Stimulated activated CD8-positive, alpha-beta memory T cell treated with anti-CD3 and anti-CD28 coated beads, Interleukin-4, amount 100 ng/mL, for 24 hours (primary cell): ENCODE measurements at places on chromosomes 1 and 21.

DNA sequence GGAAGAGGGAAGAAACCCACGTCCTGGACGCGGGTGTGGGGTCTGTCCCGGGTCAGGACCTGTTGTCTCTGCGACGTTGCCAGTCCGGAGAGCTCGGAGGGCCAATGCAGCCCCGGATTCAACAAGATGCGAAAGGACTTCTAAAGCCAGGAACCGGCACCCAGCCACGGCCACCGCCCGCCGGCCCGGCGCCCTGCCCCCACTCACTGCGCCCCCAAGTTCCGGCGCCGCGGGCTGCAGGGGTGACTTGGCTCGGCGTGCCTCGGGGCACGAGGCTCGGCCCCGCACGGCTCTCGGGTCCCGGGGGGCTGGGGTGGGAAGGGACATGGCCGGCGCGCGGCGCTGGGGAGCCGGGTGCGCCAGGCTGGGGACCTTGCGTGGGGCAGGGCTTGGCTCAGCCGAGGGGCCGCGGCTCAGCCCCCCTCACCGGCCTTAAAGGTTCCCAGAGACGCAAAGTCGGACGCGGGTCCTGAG, 51.8 kb upstream of the H6PD start:
- no peak for DNase-seq

- DNase-seq = no peak
Measured at GRCh38 chr1:101137144-101138126, 99.4 kb upstream of the S1PR1 start.

DNA sequence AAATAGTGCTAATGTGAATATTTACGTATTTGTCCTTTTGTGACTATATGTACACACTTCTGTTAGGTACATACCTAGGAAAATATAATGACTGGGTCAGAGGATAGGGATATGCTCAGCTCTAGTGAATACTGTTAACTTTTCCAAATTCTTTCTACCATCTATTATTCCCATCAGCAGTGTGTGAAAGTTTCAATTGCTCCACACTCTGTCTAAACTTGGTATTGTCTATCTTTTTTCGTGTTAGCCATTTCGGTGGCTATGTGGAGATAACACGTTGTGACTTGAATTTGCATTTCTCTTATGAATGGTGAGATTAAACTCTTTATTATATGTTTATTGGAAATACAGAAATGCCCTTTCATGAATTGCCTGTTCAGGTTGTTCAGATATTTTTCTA, 22.7 kb upstream of the LELP1 start:
- no peak for DNase-seq

GRCh38 chr1:157132616-157133167, 5.5 kb downstream of the ETV3 start:
- DNase-seq = no peak

DNA sequence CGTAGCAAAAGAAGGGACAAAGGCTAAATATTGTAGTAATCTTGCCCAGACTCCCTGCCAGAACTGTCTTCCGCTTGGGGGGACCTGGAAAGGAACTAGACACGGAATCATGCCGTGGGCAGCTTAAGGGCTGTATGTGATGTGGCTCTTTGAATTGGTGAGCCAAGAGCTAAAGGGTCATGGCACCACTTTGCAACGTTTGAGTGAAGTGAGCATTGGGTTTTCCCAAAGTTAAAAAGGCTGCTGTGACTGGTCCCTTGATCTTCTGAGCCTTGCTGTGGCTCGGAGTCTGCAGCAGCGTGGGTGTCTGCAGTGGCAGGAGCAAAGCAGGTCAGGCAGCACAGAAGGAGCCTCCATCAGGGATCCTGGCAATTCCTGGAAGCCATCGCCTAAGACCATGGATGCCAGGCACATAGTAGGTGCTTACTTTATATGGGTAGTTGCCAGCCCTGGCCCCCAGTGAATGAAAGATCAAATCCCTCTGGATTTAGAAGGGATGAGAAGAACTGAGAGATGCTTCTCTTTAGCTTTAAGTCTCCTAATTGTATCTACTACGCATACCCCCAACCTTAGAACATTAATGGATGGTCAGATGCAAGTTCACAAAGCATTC, 1.8 kb downstream of the SMYD2 start:
- no peak for DNase-seq

DNA sequence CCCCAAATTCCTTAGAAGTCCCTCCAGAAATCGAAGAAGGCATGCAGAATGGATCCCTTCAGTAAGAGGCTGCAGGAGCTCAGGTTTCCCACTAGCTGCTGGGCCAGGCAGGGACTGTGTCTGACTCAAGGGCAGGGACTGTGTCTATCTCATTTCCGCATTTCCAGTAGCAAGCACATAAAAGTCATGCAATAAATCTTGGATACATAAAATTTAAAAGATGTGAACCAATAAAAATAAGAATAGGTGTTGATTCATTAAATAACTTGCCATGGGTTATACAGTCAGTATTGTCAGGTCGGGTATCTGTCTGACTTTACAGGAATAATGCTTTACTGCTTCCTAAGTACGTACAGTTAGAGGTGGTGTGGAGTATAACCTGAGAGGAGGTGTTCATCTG, 15.2 kb downstream of the PM20D1 start:
- DNase-seq = no peak

GRCh38 chr1:158458263-158458662, 3.4 kb upstream of the OR10K1 start:
- no peak for DNase-seq

GRCh38 chr21:31222142-31222541, 121.9 kb downstream of the TIAM1 start:
- no peak for DNase-seq

DNA sequence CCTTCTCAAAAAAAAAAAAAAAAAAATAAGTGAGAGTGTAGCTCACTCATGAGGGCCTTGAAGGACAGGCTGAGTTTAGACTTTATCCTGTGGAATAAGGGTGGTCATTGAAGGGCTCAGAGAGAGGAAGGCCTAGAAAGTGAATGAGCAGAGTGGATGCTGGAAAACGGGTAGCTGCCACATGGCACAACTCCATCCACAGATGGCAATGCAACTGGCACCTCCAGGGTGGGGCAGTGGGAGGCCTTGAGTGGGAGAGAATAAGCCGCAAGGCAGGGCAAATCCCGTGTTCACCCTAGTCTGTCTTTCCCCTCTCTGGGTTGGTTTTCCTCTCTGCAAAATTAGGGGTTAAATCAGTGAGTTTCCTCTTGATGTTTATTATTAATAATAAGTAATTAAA, 3.1 kb downstream of the TNNI1 start:
- DNase-seq = no peak

- DNase-seq = no peak
Measured at GRCh38 chr1:115771094-115771846, 2.8 kb upstream of the CASQ2 start.

- DNase-seq = no peak
Measured at GRCh38 chr21:15823486-15824150, 93.8 kb downstream of the USP25 start.

DNA sequence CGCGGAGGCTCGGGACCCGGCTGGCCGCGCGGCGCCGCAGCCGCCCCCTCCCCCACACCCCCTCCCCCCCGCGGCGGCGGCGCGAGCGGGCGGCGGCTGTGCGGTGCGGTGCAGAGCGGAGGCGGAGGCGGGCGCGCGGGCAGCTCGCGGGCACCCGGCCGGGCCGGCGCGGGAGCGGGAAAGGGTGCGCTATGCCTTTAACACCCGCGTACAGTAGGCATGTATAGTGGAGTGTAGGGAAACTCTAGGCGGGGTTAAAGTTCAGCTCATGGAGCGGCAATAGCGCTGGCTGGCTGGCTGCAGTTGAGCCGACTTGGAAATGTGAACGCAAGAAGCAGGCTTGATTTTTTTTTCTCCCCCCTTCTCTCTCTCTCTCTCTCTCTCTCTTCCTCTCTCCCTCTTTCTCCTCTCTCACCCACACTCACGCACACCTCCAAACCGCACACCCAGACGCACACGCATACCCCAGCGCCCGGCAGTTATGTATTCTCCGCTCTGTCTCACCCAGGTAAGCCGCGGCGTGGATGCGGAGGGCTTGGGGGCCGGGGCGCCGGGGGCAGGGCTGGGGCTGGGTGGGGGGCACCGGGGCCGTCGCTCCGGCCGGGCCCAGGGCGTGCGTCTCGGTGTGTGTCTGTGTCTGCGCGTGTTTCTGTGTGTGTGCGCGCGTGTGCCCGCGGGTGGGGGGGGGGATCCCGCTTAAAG, at the start of gene NFIA:
NFIA (plus strand) TSS at position 251 of the 702 bp plus-strand sequence.
- DNase-seq = no peak

DNA sequence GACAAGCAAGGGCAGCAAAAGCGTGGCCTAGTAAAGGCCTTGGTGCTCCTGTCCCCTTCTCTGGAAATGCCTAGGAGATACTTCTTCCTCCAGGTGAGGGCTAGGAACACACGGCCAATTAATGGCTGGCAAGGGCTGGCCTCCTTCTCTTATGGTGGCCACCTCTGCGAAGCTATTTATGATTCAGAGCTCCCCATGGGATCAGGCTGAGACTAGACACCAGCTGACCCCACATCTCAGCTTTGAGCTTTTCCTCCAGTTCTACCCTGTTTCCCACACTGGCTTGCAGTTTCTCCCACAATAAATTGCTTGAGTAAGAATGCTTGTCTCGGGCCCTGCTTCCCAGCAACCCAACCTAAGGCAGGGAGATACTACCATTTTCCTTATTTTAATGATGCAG, 53.7 kb downstream of the CAMK2N1 start:
- DNase-seq = no peak

DNA sequence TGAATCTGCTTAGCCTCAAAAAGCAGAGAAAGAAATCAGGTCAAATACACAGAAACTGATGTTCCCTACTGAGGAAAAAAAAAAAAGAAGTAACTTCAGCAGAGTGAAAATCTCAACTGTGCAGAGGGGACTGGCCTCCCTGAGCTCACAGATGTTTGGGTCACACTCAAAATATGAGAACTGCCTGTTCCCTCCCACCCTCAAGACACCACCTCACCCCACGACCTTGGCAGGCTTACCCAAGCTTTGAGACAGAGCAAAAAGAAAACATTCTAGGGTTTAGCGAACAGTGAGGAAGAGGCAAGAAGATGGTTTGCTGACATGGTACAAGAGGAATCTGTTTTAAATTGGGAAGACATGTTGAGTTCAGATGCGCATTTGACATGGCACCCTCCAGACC, 48.8 kb downstream of the NID1 start:
- no peak for DNase-seq

GRCh38 chr1:28417441-28417922, 47.9 kb downstream of the PHACTR4 start:
- no peak for DNase-seq

DNA sequence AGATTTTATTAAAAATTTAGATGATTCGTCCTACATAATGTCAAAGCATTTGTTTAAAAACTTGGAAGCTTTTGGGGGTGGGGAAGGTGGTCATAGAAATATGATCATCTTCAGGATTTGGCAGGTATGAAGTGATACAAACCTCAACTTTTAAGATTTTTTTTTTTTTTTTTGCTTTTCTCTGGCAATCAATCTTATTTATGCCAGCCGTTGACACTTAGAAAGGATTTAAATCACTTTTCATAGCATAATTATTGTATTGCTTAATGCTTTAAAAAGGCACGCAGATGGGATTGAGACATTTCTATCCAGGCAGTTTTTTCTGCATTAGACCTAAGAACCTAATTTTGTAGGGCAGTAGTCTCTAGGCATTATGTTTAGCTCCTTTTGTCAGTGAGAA, 19.7 kb downstream of the MRPS6 start:
- DNase-seq = no peak

GRCh38 chr1:94951046-94951445, 24.1 kb upstream of the CNN3 start:
- no peak for DNase-seq

GRCh38 chr1:200793677-200794076, 55.0 kb downstream of the CAMSAP2 start:
- no peak for DNase-seq

GRCh38 chr1:53890522-53890941, 935 bp upstream of the YIPF1 start:
- no peak for DNase-seq

DNA sequence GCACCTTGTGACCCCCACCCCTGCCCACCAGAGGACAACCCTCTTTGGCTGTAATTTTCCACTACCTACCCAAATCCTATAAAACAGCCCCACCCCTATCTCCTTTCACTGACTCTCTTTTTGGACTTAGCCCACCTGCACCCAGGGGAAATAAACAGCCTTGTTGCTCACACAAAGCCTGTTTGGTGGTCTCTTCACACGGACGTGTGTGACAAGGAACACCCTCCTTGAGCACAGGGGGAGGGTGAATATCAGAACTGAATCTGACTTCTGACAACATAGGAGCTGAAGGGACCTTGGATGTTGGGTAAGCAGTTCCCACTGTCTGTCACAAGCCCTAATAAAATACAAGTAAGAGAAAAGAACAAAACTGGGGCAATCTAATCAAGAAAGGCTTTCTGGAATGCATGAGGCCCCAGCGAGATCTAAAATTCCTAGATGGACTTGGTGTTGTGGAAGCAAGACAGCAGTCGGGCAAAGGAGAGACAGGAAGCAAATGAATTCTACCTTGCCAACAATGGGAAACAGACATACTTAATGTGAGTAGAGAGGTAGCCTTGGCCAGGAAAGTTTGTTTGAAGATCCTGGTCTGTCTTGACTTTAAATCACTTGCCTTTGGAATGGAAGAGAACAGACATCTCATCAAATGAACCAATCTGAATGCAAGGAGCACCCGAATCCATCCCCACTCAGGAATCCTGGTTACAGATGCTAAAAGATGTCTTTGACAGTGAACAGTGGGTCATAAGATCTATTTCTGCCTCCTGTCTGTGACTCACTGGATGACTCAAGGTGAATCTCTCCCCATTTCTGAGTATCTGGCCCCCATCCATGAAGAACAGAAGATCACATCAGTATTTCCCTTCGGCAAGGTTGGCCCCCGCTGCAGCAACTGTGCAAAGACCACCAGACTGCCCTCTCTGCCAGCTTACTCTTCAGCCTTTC, 53.3 kb downstream of the OLFML3 start:
- no peak for DNase-seq

DNA sequence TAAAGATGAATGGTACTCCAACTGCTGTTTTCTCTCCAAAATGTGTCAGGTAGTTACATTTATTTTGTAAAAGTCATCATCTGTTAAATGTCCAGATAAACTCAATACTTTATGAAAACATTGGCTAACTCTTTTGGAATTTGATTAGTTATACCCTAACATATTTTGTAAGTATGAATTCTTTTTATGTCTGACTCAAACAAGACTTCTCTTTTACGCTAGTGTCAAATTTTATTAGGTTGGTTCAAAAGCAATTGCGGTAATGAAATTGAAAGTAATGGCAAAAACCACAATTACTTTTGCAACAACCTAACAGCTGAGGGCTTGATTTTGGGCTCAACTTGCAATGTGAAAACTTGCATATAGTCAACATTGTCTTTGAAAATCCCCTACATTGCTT, 41.0 kb upstream of the USP25 start:
- no peak for DNase-seq

DNA sequence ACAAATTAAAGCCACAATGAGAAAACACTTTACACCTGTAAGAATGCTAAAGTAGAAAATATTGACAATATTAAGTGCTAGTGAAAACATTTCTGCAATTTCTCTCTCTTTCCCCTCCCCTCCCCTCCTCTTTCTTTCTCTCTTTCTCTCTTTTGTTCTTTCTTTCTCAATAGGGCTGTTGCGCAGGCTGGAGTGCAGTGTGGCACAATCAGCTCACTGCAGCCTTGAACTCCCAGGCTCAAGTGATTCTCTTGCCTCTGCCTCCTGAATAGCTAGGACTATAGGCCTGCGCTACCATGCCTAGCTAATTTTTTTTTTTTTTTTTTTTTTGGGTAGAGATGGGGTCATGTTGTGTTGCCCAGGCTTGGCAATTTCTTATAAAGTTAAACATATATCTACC, 5.9 kb upstream of the SHISAL2A start:
- DNase-seq = no peak
